ENCODE measurements at places on chromosomes 12 and 14. TPM values are rescaled to one million over a fixed set of nuclear protein-coding genes. Genes with fewer than 3 reads are reported as not detected.

DNA sequence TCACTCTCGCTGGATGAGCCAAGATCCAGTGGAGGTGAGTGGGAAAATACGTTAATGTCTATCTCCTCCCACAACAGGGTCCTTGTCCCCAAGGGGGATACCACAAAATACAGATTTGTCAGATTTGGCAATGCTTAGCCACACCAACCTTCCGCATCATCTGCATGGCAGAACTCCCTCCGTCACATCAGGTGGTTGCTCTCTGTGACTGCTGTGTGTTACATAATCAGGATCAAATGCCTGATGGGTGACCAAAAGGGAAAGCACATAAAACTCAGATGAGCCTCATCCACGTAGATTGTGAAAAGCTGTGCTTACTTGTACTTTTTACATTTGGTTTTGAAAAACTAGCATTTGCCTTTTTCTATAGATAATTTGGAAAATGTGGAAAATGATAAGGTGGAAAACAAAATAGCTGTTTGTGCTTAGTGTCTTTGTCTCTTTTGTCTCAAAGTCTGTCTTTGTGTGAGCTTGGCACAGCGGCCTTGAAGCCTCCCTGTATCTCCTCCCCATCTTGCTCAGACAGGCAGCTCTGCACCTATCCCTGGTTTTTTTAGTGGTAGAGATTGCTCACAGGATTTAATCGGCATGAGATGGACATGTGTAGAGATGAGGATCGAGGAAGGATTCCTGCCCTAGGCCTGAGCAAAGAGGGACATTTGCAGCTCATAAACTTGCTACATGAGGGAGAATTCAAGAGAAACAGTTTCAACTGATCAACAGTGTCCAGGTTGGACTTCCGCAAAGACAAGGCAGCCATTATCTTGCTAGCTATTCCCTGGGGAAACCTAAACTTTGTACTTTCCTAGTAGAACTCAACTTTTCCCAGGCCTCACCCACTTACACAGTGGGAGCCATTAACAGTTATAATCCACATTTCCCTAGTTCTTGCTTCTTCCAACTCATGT lies 3.6 kb upstream of the FGF6 start:
- H3K27me3 ChIP-seq, result peaks cover 14% of the 10 kb centered on the region
- no peak for DNase-seq
- H3K27ac ChIP-seq, result no peak overlapping the region
- no peak overlapping the region for H3K4me3 ChIP-seq
- no peaks in the 10 kb centered on the region for H3K4me1 ChIP-seq

- no peak overlapping the region for H3K4me3 ChIP-seq
- peak; percentile 91 for DNase-seq
- H3K27ac ChIP-seq, result peak overlapping the region; percentile 97
- H3K36me3 ChIP-seq, result no peaks in the 10 kb centered on the region
- H3K4me1 ChIP-seq, result peaks cover 20% of the 10 kb centered on the region
Measured at GRCh38 chr12:114662512-114663177, 21.3 kb downstream of the TBX3 start.

DNA sequence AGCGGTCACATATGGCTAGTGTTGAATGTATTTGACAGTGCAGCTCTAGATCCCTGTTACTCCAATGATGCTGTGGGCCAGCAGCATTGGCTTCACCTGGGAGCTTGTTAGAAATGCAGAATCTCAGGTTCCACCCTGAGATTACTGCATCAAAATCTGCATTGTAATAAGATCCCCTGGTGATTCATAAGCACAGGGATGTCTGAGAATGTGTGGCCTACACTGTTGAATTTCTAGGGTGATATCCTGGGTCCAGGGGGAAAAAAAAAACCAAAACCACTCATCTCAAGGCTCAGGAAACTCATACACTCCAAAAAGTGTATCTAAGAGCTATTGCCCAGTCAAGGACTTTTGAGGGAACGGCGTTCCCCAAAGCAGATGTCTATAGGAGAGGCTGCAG lies 196.8 kb downstream of the PPM1H start:
- H3K27ac ChIP-seq, result no peak overlapping the region
- DNase-seq, result no peak
- no peaks in the 10 kb centered on the region for H3K36me3 ChIP-seq
- no peak overlapping the region for H3K4me3 ChIP-seq
- H3K4me1 ChIP-seq, result peaks cover 12% of the 10 kb centered on the region
- no peaks in the 10 kb centered on the region for H3K27me3 ChIP-seq

Gene BICDL1
- 7.7 TPM for total RNA-seq

DNA sequence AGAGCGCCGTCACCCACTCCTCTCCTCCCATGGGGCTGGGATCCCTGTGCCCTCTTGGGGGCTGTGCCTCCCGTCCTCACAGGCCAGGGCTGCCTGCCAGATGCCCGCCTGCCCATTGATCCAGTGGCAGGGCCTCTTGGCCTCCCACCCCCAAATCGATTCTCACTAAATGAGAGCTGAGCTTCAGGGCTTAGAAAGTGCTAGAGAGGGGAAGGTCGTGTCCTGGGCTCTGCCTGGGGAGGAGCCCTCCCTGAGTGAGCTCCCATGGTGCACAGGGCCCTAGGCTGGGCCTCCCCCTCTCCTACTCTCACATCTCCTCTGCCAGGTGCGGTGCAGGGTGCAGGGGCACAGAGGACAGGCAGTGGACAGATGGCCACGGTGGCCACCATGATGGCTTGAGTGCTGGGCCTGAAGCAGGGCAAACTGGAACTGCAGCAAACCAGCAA lies 9.2 kb downstream of the BEGAIN start:
- H3K4me1 ChIP-seq, result no peaks in the 10 kb centered on the region
- no peak overlapping the region for H3K27ac ChIP-seq
- H3K27me3 ChIP-seq, result peaks cover 6% of the 10 kb centered on the region
- DNase-seq, result no peak

DNA sequence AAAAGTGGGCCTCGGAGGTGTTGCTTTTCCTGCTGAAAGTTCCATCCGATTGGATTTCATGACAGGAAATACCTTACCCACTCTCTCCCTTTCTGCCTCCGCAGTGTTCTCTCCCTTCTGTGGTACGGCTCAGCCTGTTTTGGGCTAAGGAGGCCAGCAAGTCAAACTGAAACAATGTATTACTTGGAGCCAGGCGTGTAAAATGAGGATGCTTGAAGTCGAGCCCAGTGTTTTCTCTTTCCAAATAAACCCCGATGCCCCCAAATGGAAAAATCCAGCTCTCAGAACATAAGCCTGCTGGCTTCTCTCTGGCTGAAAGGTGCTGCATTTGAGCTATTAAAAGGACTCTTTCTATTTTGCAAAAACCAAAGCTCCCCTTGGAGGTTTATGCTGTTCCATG lies 124.7 kb downstream of the ZNF664 start:
- no peak overlapping the region for H3K4me3 ChIP-seq
- no peaks in the 10 kb centered on the region for H3K27me3 ChIP-seq
- H3K27ac ChIP-seq, result peak overlapping the region; percentile 87
- peak; percentile 45 for DNase-seq
- H3K4me1 ChIP-seq, result no peaks in the 10 kb centered on the region

Gene KCNC2
- 0.07 TPM for total RNA-seq

GRCh38 chr12:12441843-12442461 lies 85.1 kb downstream of the BORCS5 start:
- no peaks in the 10 kb centered on the region for H3K36me3 ChIP-seq
- H3K4me1 ChIP-seq, result peaks cover 17% of the 10 kb centered on the region
- peak overlapping the region; percentile 91 for H3K27ac ChIP-seq
- DNase-seq, result peak; percentile 32

Gene CCDC184
- total RNA-seq, result 4.8 TPM

Gene PROX2
- not detected for total RNA-seq

GRCh38 chr12:2032506-2032905 lies 20.3 kb upstream of the CACNA1C start:
- no peak for DNase-seq
- H3K27me3 ChIP-seq, result peaks cover 15% of the 10 kb centered on the region
- no peaks in the 10 kb centered on the region for H3K4me1 ChIP-seq

Gene SELPLG
- 0.72 TPM for total RNA-seq

DNA sequence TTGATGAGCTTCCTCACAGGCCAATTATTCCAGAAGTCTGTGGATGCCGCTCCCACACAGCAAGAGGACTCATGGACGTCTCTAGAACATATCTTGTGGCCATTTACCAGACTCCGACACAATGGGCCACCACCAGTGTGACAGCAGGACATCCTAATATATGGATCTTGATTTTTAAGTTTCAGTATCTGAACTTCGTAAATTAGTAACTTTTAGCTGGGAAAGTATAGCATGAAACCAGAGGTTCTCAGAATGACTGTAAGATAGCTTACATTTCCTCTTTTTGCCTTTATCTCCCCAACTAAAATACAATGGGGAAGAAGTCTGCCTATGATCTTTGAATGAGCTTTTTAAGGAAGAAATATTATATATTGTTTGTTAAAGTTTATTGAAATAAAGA lies 87.0 kb downstream of the DNAI7 start:
- H3K4me3 ChIP-seq, result no peak overlapping the region
- H3K27me3 ChIP-seq, result no peaks in the 10 kb centered on the region
- no peak for DNase-seq
- no peaks in the 10 kb centered on the region for H3K4me1 ChIP-seq

- peak within 1 kb of the TSS; percentile 95 for H3K27ac ChIP-seq
- no peaks in the 10 kb centered on the region for H3K36me3 ChIP-seq
- H3K27me3 ChIP-seq, result no peaks in the 10 kb centered on the region
- DNase-seq, result peak; percentile 79
- peak within 1 kb of the TSS; percentile 21 for H3K4me3 ChIP-seq
Measured at GRCh38 chr12:56020423-56021184, at the start of gene IKZF4. Gene IKZF4 (plus strand): TSS chr12:56021043. CDS start chr12:56021494, 451 bp downstream.

DNA sequence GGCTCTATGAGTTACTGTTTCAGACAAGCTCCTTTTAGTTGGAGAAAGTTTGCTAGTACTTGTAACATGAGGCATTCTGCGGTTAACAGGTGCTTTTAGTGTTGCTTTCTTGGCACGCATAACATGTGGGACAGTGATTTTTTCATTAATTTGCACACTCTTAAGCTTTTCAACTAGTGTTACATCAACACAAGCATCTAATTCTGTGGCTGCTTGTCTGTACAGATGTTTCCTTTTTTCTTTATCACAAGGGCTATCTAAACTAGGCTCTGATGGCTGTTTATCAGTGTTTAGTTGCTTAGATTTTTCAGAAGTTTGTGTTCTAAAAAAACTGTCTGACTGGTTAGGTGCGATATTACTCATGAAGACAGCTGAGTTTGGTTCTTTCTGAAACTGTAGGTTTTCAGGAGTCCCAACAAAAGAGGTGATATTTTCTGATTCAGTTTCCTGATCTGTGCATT lies 120.1 kb downstream of the RALGAPA1 start:
- no peak overlapping the region for H3K4me3 ChIP-seq
- H3K27ac ChIP-seq, result no peak overlapping the region
- no peaks in the 10 kb centered on the region for H3K4me1 ChIP-seq
- no peaks in the 10 kb centered on the region for H3K36me3 ChIP-seq
- no peaks in the 10 kb centered on the region for H3K27me3 ChIP-seq

- no peaks in the 10 kb centered on the region for H3K36me3 ChIP-seq
- H3K4me3 ChIP-seq, result no peak overlapping the region
- H3K4me1 ChIP-seq, result no peaks in the 10 kb centered on the region
- H3K27ac ChIP-seq, result no peak overlapping the region
- no peak for DNase-seq
Measured at GRCh38 chr12:99745121-99745520, 97.6 kb downstream of the GARIN6 start.

DNA sequence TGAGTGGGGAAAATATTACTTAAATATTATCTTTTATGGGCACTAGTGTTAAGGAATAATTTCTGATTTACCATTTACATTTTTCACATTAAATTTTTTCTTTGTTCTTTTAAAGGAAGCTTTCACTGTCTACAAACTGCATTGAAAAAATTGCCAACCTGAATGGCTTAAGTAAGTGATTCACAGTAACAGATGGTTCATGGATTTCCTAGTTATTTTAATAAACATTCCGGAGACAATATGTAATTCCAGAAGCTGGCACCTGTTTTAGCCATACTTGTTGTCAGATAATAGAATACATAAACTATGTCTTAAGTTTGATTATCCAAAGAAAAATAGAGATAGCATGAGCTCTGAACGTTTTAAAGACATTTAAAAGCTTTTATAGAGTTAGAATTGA lies 17.1 kb downstream of the DNAL1 start:
- DNase-seq, result no peak
- H3K4me3 ChIP-seq, result no peak overlapping the region
- no peaks in the 10 kb centered on the region for H3K36me3 ChIP-seq
- no peak overlapping the region for H3K27ac ChIP-seq

DNA sequence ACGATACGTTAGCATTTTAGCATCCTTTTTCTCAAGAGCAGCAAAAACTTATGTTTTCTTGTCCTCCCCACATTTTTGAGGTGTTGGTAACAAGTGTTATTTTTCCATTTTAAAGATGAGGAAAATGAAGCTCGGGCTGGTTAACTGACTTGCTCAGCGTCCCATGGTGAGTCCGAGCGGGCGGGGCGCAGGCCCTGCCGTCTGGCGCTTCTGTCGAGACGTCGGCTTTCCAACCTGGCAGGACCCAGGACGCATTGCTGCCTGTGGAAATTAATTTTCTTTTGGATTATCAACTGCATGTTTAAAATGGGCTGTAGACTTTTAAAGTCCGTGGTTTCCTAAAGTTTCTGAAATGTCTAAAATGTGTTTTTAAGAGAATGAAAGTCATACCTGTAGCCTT lies 30.4 kb downstream of the XRCC3 start:
- no peaks in the 10 kb centered on the region for H3K4me1 ChIP-seq
- H3K27ac ChIP-seq, result no peak overlapping the region
- no peaks in the 10 kb centered on the region for H3K27me3 ChIP-seq
- no peak for DNase-seq
- H3K36me3 ChIP-seq, result no peaks in the 10 kb centered on the region
- H3K4me3 ChIP-seq, result no peak overlapping the region

DNA sequence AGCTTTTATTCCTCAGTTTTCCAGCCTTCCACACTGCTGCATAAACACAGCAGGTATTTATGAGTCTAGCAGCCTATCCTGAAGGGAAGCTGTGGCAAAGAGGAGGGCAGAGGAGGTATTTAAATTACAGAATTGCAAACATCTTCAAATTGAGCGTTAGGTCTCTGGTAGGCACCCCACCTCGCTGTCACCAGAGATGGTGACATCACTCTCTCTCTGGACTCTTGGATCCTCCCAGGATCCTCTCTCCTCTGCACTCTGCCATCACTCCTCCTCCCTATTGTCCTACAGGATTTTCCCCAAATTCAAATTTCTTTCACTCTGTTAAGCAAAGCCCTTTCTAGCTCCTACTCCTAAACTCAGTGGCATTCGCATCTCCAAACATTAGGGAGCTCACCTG lies 6.7 kb downstream of the PLEKHD1 start:
- no peak for DNase-seq
- H3K27ac ChIP-seq, result no peak overlapping the region
- no peak overlapping the region for H3K4me3 ChIP-seq
- peaks cover 23% of the 10 kb centered on the region for H3K27me3 ChIP-seq
- H3K4me1 ChIP-seq, result no peaks in the 10 kb centered on the region

DNA sequence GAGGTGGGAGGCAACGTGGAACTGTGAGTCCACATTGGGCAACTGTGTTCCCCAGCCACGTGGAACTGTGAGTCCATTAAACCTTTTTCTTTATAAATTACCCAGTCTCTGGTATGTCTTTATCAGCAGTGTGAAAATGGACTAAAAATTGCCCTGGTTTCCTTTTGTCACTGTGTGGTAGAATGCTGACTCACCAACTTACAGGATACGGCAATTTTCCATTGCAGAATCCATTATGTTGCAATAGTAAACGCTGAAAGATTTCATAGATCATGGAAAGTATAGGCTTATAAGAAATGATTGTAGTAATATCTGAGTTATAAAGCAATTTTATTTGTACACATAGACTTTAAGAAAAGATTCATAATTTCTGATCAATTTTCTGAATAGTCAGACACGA lies 93.0 kb downstream of the GTF2A1 start:
- no peak overlapping the region for H3K4me3 ChIP-seq
- no peak overlapping the region for H3K27ac ChIP-seq
- no peaks in the 10 kb centered on the region for H3K36me3 ChIP-seq

GRCh38 chr12:107405436-107405835 lies 280.2 kb upstream of the PWP1 start:
- H3K4me3 ChIP-seq, result no peak overlapping the region
- H3K4me1 ChIP-seq, result no peaks in the 10 kb centered on the region
- H3K27me3 ChIP-seq, result no peaks in the 10 kb centered on the region
- H3K36me3 ChIP-seq, result no peaks in the 10 kb centered on the region
- H3K27ac ChIP-seq, result no peak overlapping the region
